ENCODE measurements at places on chromosomes 1 and 21.

DNA sequence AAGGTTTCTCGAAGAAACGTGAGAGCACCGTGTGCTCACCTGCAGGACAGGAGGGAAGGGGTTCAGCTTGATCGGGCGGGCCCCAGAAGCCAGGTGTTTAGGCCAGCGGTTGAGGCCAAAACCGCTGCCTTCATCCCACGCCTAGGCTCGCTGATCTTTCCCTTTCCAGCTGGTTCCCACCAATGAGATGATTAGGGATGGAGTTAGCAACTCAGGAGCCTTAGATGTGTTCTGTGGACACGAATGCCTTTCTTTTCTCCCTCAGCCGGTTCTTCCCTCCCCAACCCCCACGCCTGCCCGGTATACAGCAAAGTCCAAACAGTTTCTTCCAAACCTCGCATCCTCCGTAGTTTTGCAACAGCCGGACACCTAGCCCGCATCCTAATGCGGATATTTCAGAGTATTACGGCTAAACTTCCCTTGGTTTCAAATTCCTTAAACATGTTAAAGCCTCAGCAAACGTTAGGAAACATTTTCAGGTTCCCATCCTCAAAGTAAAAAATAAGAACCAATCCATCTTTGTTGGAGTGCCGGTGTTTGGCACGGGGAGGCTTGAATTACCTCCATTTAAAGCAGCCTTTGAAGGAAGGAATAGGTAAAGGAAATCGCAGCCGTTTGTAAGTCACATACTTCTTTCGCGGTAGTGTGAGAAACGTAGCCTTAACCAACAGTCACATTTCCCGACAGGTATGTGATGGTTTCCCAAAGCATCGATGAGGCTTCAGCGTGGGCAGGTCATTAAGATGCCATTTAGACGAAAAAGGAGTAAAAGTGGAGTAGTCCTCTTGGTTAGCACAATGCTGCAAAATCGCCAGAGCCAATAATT, 1.1 kb downstream of the LRRC8C start:
- DNase-seq = peak; percentile 29

DNA sequence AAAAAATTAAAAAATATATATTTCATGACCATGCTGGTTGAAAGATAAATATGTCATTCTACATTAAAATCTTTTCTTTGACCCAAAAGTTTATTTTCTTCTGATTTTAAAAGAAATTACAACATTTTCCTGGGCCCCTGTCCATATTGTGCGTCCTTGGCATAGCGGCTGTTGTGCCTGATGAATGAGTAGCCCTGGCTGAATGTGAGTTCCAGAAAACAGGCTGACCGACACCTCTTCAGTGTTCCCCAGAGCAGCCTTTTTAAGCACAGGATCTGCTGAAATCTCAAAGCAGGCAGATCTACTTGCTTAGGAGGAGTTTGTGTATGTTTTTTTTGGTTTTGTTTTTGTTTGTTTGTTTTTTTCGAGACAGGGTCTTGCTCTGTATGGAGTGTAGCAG, 19.7 kb downstream of the KIAA1614 start:
- DNase-seq = no peak

DNA sequence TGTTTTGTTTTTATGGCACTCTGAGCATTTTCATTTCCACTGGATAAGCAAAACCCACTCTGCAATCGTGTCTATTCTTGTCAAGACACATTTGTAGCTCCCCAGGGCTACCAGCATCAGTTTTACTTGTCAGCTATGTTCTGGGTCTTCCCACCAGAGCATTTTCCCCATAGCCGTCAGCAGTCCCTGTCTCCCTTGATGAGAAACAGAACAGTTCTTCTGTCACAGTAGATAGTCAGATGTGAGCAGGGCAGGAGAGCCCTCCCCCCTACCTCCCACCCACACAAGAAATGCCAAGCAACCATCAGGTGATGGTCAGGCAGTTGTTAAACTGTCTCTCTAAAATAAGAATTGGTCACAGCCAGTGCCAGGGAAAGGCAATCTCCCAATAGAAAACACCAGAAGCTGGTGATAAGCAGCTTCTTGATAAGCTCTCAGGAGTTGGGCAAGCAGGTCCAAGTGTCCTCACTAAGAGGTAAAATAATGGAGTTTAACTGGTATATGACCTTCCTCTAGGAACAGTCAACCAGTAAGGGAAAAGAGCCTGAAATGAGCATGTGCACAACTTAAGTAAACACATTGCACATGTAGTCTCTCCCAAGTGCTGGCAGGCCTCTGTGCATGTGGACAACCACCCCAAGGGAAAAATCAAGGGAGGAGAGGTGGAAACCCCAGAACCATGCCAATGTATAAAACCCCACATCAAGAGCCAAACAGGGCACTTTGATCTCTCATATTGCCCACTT, 208.2 kb downstream of the S1PR1 start:
- DNase-seq = no peak

DNA sequence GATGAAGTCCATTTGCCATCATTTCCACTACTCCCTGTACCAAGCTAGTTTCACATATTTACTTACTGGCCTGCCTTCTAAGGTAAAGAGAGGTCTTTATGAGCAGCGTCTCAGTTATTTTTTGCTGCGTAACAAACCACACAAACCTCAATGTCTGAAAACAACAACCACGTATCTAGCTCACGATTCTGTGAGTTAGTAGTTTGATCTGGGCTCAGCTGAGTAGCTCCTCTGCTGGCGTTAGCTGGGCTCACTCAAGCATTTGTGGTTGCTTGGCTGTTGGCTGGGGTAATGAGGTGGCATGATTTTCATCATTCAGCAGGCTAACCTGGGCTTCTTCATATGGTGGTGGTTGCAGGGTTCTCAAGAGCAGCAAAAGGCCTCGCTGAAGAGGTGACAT, 225.4 kb downstream of the FOXD2 start:
- DNase-seq = no peak

GRCh38 chr1:53108646-53109580, 33.5 kb downstream of the SLC1A7 start:
- DNase-seq = no peak

GRCh38 chr1:30034627-30035521, 688.5 kb downstream of the MATN1 start:
- DNase-seq = no peak

GRCh38 chr1:246532519-246532918, 25.4 kb upstream of the SMYD3 start:
- DNase-seq = no peak

GRCh38 chr1:36446746-36447145, 3.5 kb downstream of the OSCP1 start:
- DNase-seq = no peak

- DNase-seq = no peak
These were observed 368.0 kb downstream of the HHAT start for GRCh38 chr1:210696709-210697108.
